Transverse colon (tissue), 4 donors: ENCODE measurements at places on chromosomes 1 and 21.

- DNase-seq: no peak
These were observed 77.5 kb downstream of the FMN2 start for GRCh38 chr1:240169188-240169587.

DNA sequence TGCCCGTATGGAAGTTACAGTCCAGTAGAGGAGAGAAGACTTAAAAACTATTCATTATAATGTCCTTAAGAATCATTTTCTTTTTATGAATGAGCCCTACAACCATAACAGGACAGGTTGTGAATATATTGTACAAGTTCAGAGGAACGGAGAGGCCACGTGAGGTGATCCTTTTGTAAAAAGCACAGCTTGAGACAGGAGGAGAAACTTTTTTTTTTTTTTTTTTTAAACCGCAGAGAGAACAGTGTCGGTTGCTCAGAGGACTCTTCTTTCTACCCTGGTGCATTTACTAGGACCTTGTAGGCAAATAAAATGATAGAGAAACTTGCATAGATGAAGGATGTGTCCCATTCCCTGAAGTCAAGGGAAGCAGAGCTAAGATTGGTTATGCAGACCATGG, 32.1 kb downstream of the DYRK1A start:
- no peak for DNase-seq

DNA sequence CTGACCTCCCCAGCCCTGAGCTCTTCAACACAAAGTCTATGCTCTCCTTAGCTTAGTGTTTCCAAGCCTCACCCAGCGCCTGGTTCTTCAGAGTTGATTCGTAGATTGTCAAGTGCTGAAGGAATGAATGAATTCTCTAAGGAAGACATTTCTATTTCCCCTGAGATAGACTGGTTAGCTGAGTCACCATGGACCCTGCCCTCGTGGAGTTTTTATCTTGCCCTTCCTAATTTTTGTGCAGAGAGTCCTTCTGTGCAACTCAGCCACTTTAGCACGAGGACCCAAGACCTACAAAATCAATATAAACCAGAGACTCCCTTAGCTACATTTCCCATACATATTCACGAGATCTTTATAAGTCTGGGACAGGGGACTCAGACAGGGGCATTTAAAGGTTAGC, 2.6 kb upstream of the CD244 start:
- DNase-seq: no peak

GRCh38 chr1:100089082-100089481, 43.6 kb downstream of the SASS6 start:
- DNase-seq: no peak

DNA sequence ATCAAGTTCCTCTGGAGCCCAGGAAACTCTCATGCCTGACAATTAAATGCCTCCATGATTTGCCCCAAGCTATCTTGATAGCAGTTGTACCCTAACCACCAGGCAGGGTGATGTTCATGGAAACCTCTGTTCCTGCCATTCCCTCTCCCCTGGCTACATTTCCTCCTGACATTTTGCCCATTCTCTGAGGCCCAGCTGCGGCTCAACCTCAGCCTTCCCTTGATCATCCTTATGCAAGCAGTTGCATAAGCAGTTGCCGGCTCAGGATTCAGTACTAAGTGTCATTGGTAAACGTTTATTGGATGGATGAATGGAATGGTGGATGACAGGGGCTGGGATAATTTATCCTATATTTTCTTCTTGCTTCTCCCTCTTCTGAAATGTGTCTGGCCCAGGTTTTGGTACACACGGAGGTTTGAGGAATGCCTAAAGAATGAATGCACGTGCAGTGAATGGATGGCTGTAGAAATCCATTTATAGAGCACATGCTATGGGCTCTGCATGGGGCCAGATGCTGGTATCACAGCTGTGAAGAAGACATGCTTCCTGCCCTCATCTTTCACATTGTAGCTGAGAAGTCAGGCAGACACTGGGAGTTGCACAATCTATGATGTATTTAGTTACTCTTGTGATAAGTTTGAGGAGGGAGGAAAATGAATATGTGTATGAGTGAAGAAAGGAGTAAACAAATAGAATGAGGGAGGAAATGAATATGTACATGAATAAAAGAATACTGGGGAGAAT, 261.8 kb downstream of the FOXD2 start:
- no peak for DNase-seq
